ENCODE measurements at places on chromosomes 12 and 14. TPM values are rescaled to one million over a fixed set of nuclear protein-coding genes. Genes with fewer than 3 reads are reported as not detected.
A peak's percentile ranks its signal among the peaks of the same experiment; 100 is the strongest.

Gene ASB2
- not detected for total RNA-seq

Gene NTS
- 0.40 TPM for total RNA-seq

Gene ADCY4
- 0.40 TPM for total RNA-seq

Gene PTHLH
- 3.1 TPM for total RNA-seq

Gene SOAT2
- not detected for total RNA-seq

Gene TSPAN19
- total RNA-seq: 0.10 TPM

Gene TEX52
- total RNA-seq: not detected

Gene CATSPERB
- 0.20 TPM for total RNA-seq

Gene GUCY2C
- not detected for total RNA-seq

GRCh38 chr14:78341827-78342389 is 171.7 kb downstream of the NRXN3 start:
- no peak for DNase-seq

DNA sequence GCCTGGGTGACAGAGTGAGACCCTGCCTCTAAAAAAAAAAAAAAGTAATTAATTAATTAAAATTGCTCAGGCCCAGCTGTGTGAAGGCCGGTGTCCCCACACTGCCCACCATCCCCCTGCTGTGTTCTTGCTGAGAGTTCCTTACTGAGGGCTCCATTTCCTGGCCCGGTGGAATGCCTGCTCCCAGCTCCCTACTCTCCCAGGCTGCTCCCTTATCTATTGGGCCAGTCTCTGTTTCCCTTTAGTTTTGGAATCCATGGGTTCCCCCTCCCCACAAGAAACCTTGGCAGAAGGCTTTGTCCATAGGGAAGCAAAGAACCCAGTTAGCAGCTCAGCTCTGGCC is 19.0 kb downstream of the MLXIP start:
- DNase-seq: no peak

GRCh38 chr14:64196056-64196455 is 98.1 kb downstream of the ESR2 start:
- no peak for DNase-seq

DNA sequence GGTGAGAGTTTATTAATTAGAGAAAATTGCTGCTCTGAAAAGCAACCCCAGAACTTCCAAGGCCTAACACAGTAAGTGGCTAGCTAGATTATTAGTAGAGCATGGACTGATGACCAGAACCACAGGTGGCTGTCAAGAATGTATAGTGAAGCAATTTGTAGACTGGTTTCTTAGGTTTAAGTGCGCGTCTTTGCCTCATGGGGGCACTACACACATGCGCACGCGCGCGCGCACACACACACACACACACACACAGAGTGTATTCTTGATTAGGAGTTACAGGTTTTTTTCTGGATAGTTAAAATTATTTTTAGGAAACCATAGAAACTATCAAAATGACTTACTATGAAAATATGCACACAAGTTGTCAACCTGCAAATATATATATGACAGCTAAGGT is 66.5 kb downstream of the BHLHE41 start:
- no peak for DNase-seq

DNA sequence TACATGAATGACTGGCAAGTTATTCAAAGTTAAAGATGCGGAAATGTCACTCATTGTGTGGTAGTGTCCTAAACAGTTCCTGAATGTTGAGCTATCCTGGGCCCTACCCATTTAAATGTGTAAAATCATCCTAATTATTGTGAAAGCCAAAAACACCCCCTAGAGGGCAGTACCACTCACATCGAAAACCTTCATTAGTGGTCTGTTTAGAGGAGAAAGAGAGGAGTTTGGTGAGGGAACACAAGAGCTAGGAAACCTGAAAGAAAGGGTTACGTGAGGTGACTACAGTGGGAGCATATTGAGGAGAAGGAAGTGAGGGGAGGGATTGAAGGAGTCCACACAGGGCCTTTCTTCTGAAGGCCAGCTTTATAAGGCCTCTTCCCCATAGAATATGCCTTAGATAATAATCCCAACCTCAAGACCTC is 2.5 kb upstream of the TEP1 start:
- peak; percentile 54 for DNase-seq

- DNase-seq: no peak
Measured at GRCh38 chr12:1777798-1778197, 42.6 kb upstream of the LRTM2 start.

DNA sequence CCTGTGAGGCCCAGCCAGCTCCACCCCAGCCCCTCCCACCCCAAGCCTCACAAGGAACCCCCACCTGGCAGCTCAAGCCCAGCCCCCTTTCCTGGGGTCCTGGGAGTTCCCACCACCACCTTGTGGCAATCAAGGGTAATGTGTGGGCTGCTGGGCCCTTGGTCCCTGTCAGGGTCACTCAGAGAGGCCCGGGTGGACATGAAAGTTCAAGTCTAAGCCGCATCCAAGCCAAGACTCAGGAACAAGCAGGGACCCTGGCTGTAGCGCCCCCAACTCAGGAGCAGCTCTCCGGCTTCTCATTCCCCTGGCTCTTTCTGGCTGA is 106.4 kb upstream of the C14orf180 start:
- no peak for DNase-seq

GRCh38 chr12:53935383-53936341 is 3.0 kb upstream of the HOXC13 start:
- no peak for DNase-seq

- no peak for DNase-seq
Measured at GRCh38 chr12:123686636-123687190, 15.8 kb downstream of the TCTN2 start.

DNA sequence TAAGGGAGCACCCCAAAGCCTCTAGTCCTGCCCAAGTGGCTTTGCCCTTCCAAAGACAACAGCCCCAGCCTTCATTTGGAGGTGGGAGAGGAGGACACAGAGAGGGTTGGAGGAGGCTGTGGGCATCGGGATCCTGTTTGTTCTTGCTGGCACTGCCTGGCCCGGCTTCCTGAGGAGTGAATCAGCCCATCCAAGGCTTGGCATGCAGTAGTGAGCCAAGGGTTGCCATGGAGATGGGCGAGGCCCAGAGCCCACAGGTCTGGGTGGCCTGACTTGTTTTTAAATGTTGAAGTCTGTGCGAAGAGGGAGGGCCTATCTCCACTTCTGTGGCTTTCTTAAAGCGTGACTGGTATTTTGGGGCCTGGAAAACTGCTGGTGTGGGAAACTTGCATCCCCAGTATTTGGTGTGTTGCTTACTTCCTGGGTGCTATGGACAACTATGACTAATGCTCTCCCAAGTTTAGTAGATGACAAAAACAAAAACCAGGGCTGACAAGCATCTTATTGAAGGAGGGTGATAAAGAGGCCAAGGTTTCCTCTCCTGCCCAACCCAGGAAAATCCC is 15.8 kb downstream of the CD9 start:
- peak; percentile 71 for DNase-seq

DNA sequence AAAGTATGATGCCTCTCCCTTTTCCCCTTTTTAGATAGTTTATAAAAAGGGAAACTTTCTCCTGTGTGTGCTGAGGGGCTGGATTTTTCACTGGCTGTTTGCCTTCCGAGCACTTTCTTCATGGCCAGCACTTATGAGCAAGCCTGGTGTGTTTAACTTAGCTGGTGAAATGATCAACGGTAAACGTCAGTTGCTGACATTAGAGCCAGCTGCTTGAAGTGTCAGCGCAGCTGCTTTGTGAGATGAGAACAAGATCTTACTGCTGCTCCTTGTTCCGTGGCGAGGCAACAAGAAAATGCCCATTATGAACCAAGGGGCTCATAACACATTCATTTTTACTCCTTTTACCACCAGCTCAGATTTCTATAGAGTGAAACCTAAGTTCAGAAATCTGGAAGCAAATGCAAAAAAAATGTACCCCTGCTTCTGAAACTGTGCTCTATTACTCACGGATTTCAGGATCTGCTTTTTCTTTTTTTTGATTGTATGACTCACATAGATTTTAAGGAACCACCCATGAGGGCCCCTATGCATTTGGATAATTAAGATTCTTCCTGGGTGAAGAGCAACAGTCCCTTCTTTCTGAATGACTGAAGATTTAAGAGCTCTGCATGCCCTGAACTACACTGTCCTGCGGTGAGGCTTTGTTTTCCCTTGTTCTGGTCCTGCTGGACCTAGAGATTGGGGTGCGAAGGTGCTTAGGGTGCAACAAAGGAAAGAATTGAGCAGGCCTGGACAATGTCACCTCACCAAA is 74.3 kb upstream of the CPM start:
- peak; percentile 12 for DNase-seq

GRCh38 chr14:91406982-91407381 is 10.6 kb downstream of the CCDC88C start:
- DNase-seq: no peak

DNA sequence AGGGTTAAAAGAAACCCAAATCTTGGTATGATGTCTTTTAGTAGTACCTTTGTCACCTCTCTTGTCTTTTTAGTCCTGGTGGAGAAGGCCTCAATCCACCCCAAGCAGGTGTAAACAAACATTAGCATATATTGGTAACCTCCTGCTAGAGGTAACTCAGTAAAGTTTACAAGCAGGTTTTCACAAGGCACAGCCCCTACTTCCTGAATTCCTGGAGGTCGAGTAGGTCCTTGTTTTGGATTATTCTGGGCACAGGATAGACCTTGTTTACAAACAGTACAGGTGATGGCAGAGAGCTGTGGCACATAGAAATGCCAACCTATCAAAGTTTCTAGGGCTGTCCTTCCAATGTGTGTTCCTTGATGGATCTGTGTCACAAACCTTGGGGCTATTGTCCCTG is 99.1 kb downstream of the ALG10 start:
- DNase-seq: no peak

DNA sequence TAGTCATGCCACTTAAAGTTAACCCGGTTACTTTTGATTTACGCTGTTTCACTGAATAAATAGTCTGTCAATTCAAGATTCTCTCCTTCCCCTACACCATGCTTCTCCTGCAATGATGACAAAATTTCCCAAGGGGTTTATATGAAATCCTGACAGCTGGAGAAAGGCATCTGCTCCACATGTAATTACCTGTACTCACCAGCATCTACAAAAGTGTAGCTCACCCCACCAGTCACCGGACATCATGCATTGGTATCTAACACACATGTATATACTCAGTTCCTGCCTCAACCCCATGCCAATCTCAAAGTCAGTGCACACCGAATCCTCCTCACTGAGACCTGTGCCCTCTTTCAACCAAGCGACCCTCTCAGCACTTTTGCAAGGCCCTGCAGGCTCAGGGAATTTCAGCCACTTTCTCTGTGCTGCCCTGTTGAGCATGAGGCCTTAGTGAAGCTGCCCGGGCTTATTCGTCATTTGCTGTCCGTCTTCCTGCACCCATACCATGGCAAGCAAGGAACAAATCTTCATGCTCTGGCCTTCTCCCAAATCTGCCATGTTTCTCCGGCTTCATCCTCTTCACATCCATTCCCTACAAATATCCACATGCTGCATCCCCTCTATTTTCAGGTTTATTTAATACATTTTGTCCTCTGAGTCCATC is 131.6 kb downstream of the SEC23A start:
- no peak for DNase-seq

GRCh38 chr14:39680777-39681176 is 248.5 kb upstream of the FBXO33 start:
- no peak for DNase-seq

GRCh38 chr12:63906876-63907275 is 62.4 kb downstream of the SRGAP1 start:
- no peak for DNase-seq

GRCh38 chr14:70857496-70857890 is 48.2 kb upstream of the MAP3K9 start:
- no peak for DNase-seq

GRCh38 chr12:50988871-50989270 is 36.5 kb downstream of the HIGD1C start:
- DNase-seq: no peak

DNA sequence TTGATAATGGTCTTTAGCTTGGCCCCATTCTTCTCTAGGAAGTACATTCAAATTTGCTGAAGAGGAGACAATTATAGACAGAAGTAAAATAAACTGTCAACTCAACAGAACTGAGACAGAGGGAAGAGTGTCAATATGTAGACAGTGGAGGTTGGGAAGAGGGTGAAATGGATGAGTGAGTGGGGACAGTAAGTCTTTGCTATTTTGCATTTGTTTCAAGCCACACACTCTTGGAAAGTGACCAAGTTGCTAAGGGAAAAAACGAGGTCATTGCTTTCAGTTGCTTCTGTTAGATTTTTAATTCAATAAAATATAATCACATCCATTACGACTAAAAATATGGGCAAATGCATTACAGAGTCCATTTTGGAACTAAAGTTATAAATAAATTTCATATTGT is 47.8 kb downstream of the BTBD7 start:
- DNase-seq: no peak

DNA sequence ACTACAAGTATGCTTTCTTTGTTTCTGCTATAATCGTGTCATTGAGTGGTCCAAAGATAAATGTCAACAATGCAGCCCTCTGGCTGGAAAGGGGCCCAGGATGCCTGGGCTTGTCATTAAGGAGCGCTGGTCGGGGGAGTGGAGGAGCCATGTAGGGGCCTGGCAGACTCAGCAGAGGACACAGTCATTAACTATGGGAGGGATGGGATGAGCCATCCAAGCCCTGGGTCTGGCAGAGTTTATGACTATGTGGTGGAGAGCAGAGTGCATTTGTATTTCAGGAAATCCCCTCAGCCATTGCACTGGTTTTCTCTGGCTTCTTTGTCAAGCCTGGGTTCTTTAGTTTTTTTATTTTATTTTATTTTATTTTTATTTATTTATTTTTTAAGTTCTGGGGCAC is 243.1 kb downstream of the C12orf75 start:
- no peak for DNase-seq

DNA sequence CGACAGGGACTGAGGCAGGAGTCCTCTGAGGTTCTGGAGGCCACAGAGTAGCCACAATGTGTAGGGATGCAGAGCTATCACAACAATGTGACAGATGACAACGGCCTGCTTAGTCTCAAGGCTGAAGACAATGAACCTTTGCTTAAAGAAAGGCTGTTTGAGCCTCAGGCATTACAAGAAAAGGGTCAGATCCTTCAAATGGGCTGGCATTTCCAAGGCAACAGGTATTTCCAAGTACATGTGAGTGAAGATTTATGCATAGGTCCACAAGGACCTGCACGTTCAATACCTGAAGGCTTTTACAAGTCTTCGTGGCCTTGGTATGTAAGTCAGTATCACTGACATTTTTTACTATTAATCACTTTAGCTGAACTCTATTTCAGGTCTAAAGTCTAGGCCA is 62.0 kb downstream of the TMCC3 start:
- no peak for DNase-seq

DNA sequence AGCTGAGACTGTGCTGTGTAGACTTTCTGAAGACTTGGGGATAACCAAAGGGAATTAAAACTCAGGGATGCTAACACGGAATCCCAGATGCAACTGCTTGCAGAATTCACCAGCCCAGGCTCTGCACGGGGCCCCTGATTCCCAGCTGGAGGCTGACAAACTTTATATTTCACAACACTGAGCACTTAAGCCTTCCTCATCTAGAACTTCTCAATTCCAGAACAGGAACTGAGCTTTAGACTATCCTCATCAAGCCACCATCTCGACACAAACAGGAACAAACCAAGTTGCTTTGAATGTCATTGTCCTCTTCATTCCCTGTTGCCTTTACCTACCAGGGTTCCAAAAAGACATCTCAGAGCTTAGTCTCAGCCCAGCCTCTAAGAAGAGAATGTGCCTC is 22.2 kb downstream of the CCDC63 start:
- no peak for DNase-seq
